ENCODE measurements at places on chromosomes 6 and 20.

GRCh38 chr6:5765141-5765760 lies 241.5 kb downstream of the NRN1 start:
- DNase-seq: no peak

- DNase-seq: no peak
These were observed 32.8 kb downstream of the TCF15 start for GRCh38 chr20:577167-577791.

- no peak for DNase-seq
These were observed 1.1 kb upstream of the LSM14B start for GRCh38 chr20:62120990-62121775.

- no peak for DNase-seq
These were observed 2.3 kb upstream of the TRAM2 start for GRCh38 chr6:52579006-52579660.

DNA sequence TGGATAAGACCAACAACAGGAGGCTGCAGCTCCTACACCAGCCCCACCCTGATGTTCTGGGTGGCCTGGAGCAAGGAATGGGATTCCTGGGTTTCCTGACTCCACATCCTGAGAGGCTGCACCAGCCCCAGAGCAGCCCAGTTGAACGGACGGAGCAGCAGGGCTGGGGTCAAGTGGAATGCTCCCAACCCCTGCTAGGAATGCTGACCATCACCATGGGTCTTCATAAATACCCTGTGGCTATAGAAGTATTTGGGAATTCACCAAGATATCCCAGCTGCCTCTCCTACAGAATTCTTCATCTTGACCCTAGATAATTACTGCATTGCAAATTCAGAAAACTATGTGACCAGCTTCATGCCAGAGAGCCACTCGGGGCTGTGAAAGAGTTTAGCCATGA lies 180.3 kb downstream of the THBS2 start:
- no peak for DNase-seq

DNA sequence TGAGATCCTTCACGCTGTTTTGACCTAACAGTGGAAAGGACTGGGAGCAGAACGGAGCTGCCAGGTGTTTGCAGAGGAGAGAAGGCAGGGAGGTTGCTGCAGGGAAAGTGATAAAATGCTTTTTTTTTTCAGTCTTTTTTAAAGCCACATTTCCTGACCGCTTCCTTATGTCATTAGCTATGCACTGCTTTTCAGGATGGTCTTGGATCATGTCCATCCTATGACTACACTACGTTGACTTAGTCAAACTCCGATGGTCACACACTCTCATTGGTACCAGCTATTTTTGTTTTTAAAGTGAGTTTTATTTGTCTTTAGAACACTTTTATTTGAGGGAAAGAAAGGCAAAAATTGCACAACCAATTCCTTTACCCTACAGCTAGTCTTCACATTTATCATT lies 89.2 kb upstream of the EXOC2 start:
- DNase-seq: no peak

GRCh38 chr6:144408161-144408560 lies 123.0 kb downstream of the UTRN start:
- no peak for DNase-seq

GRCh38 chr6:1525364-1526038 lies 84.2 kb upstream of the FOXC1 start:
- no peak for DNase-seq

- no peak for DNase-seq
These were observed 143.2 kb downstream of the MBOAT1 start for GRCh38 chr6:20069021-20069522.

DNA sequence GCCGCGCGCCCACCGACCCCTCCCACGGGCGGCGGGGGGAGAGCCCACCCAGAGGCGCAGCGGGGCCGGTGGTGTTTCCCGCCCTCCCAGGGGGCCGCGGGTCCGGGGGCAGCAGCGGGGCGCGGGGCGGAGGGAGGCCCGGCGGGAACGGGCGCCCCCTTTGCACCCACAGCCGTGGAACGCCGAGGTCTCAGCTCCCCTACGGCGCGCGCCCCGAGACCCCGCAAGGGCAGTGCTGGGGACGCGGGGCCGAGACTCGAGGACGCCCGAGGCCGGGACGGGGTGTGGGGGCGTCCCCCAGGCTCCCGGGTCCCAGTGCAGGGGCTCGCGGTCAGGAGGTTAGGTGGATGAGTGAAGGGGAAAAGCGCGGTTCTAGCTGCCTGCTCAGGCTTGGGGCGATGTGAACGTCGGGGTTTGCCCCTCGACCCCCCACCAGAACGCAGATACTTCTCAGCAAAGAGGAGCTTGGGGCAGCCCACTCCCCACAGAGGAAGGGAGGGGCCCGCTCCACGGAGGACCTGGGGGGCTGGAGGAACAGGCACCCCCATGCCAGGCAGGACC lies 65.5 kb upstream of the BHLHE23 start:
- no peak for DNase-seq

DNA sequence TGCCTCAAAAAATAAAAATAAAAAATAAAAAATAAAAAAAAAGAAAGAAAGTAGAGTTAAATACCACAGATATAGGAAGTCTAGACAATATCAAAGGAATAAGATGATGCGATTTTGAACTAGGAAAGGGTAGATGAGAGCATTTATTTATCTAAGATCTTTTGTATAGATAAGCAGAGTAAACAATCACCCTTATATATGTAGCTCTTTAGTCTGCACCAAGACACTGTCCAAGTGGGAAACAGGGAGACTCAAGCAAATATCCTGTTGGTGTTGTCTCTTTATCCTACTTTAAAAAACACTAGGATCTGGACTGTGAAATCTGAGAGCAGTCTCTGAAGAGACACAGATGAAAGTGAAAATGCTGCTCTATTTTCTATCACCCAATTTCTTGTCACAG lies 587.0 kb upstream of the FLRT3 start:
- DNase-seq: no peak

DNA sequence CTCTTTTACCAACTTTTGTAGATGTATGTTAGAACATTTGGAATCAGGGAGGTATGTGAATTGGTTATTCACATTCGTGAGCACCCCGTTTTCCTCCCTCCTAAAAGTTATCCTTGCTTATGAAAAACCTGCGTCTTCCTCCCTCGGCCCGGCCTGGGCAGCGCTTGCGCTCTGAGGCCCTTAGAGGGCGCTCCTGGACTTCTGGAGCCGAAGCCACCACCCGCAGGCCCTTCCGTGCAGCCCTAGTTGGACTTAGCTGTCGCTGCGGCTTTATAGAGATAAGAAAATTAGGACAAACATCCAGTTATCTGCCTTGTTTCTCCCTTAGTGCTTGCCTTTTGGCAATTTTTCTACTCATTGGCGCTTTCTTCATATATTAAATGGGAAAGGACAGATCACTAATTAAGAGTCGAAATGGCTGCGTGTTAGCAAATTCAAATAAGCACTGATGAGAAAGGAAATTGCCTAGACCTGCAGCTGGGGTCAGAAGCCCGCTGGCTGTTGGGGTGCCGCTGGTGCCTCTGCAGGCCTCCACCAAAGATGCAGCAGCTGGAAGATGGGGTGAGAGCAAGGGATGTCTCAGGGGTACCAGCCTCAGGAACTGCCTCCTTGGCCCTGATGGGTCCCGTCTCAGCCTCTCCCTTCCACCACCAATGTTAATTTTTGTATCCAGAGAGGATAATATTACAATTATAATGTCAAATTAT lies 5.2 kb downstream of the FNDC1 start:
- peak; percentile 31 for DNase-seq

DNA sequence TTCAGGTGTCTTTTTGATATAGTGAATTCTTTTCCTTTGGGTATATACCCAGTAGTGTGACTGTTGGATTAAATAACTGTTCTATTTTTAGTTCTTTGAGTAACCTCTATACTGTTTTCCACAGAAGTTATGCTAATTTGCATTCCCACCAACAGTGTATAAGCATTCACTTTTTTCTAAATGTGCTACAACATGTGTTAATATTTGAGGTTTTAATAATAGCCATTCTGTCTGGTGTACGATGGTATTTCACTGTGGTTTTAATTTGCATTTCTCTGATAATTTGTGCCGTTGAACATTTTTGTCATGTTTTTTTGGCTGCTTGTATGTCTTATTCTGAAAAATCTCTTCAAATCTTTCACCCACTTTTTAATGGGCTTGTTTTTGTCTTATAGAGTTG lies 563.5 kb downstream of the GRIK2 start:
- DNase-seq: no peak

DNA sequence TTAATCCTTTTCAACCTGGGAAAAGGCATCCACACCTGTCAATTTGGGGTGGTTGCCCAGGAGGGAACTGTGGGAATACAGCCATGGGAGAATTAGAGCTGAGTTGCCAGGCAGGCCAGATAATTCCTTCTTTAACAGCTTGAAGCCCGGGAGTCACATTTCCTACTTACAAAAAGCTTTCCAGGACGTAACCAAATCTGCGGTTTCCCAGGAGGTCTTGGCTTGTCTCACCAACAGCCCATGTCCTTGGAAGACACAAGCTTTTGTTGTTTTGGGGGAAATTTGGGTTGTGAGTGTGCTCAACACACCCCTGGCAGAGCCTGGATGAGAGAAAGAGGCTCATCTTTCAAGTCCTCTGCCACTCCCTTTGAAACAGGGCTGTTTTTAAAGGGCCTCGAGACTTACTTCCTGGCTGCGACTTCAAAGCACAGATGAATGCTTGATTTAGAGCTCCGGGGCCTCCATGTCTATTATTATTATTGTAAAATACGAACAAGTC lies 465.9 kb upstream of the BTBD3 start:
- DNase-seq: no peak

- DNase-seq: peak; percentile 11
These were observed 47.6 kb downstream of the CPXM1 start for GRCh38 chr20:2752567-2753460.

- DNase-seq: no peak
These were observed 42.8 kb downstream of the C6orf118 start for GRCh38 chr6:165266621-165267020.

DNA sequence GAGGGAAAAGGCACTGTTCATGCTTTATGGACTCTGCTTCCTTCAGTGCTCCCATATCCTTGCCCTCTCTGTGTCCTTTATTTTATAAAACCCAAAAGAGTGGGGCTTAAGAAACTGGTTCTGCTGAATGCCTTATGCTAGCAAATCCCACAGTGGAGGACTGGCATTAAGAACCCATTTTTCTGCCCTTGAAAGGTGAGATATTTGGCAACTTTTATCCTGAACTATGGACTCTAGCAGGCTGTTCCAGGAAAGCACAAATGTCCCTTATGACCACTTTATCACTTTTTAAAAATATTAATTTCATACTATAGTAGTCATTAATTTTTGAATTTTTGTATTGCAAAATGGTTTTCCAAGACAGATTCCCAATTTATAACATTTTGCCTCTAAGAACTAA lies 93.3 kb downstream of the ADAT2 start:
- DNase-seq: no peak

GRCh38 chr6:10385524-10386132 lies 29.2 kb downstream of the TFAP2A start:
- no peak for DNase-seq

- DNase-seq: no peak
These were observed 1235.4 kb upstream of the GJE1 start for GRCh38 chr6:140897349-140897748.
